ENCODE measurements at places on chromosomes 3 and 15.

GRCh38 chr3:13011573-13012220, 61.5 kb downstream of the IQSEC1 start:
- DNase-seq: no peak

- no peak for DNase-seq
These were observed 287.5 kb downstream of the RBMS3 start for GRCh38 chr3:29568355-29568754.

DNA sequence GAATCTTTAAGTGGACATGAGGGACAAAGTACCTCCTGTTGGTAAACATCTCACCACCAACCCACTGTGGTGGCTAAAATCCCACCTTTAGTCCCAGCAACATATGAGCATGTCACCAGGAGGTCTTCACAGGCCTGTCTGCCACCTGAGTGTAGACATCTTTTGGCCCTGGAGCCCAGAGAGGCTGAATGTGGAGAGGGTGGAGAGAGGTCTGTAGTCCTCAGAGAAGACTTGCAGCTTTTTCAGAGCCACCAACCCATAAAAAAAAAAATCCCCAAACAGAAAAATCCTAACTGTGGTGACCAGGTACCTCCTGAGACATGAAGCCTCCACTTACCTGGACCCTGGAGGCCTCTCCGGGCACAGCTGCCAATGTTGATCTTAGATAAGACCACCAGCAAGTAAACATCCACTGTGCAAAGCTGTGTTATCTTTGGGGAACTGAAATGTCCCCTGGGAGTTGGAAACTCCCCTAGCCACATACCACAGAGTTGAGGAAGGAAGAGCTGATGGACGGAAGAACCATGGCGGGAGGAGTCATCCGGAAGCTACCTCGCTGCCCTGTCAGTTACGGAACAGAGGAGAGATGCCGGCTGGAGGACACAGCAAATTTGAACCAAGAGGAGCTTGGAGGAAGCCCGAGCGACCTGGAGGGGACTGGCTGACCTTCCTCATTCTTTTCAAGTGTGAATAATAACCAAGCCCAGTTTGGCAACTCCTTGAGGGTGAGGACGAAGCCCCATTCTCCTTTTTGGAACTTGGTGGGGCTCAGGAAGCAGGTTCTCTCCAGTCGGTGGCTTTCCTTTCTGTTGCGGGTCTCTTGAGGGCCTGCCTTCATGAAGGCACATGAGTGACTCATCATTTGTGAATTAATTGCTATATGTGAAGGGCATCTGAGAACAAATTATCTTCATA, at the start of gene GHRL:
Gene GHRL (minus strand): TSS at position 443 of the 915 bp plus-strand sequence. CDS start 2,767 bp downstream, outside the sequence.
- DNase-seq: no peak

GRCh38 chr3:110905121-110905520, 166.5 kb upstream of the NECTIN3 start:
- DNase-seq: no peak

DNA sequence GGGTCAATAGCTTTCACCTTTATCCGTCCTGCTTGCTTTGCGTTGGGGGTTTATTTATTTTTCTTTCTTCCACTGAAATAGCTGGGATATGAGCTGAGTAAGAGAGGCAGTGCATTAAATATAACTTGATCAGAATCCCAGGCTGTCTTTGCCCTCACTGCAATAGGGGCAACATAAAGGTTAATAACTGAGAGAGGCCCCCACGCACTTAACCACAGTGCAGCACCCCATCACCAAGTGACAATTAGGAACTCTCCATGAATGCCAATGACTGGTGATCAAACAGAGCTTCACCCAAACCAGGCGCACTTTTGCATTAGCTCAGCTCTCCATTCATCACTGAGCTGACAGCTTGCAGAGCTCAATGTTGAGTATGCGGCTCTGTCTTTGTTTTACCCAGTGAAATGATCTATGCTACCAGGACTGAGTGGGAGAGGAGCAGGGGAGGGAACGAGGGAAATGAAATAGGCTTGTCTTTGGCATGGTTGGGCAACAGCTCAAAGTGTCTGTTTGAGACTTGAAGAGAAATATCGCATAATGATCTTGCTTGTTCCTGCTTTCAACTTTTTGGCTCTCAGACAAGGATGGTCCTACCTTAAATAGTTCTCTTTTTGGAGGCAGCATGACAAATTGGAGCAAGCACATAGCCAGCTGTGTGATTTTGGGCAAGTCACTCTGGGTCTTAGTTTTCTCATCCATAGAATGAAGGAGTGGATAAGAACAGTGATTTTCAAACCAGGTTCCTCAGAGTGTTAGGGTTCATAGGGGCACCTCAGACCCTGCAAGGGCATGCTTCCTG, 14.5 kb upstream of the GLCE start:
- no peak for DNase-seq

GRCh38 chr3:18062657-18063025, 320.2 kb upstream of the TBC1D5 start:
- DNase-seq: no peak

DNA sequence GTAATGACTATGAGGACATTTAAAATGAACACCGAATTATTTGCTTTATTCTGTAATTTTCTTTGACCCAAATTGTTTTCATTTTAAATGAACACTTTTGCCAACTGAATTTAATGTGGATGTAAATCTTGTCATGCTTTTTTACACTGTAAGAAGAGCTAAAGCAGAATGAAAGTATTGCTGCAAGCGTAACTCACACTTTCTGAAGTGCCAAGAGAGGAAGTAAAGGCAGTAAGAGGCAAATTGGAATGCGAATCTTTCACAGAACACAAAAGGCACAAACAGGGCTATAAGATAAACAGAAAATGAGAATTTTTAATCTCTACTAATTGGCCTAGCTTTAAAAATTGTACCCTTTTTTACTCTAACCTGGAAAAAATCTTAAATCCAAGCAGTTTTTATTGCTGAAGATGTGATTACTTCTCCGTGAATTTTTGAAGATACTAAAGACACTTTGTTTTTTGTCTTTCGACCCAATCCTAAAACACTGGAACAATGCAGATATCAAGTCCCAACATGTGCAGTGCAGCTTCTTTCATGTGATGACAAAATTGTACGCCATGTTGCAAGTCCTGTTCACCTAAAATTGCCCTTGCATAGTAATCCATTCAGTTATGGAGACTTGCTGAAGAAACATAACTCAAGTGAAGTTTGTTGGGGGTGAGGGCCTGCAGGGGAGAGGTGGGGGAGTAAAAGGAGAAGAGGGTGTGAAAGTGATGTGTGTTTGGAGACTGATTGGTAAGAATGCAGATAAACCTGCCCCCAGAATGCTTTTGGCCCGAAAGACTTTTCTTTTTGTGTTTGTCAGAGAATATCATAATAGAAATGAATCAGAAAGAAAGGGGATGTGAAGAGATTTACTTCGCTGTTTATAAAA, 1.4 kb downstream of the ARID3B start:
- DNase-seq: no peak

DNA sequence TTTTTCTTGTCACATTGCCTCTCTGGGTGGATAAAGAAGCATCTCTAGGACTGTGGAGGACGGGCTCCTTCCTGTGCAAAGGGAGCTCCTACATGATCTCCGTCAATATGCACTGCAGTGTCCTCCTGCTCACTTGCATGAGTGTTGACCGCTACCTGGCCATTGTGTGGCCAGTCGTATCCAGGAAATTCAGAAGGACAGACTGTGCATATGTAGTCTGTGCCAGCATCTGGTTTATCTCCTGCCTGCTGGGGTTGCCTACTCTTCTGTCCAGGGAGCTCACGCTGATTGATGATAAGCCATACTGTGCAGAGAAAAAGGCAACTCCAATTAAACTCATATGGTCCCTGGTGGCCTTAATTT, 478 bp downstream of the GPR15 start:
- DNase-seq: no peak

GRCh38 chr15:63385911-63386531, 4.4 kb upstream of the CA12 start:
- no peak for DNase-seq

GRCh38 chr3:170383567-170383966, 26.1 kb downstream of the SKIL start:
- no peak for DNase-seq

GRCh38 chr3:117059067-117059955, 349.7 kb downstream of the TUSC7 start:
- DNase-seq: peak; percentile 20

GRCh38 chr3:11724615-11725339, 81.1 kb upstream of the VGLL4 start:
- DNase-seq: no peak

DNA sequence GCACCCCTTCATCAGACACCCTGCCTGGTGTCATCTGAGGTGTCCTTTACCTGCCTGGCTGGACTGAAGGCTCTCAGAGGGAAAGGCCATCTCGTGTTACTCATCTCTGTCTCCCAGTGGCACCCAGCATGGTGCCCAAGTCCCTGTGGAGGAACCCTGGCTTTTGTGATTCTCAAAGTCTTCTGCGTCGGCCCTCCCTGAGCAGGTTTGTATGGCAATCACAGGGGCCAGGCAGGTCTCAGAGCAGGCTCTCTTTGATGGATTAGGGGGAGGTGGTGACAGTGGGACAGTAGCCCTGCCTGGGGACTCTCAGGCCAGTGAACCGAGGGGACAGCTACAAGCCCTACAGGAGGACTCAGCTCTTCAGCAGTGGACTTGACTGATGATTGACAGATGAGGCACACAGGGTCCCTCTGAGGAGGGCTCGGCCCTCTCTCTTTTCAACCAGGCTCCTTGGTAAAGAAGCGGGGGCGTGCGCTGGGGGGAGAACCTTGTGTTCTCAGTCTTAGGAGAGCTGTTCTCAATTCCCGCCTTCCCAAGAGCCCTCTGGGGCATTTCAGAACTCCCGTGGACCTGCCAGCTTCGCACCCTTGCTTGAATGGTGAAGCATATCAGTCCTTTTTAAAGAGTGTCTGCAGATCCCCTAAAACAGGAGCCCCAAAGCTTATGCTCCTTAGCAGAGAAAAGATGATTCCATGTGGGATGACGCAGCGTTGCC, 108.3 kb downstream of the VGLL4 start:
- DNase-seq: no peak

DNA sequence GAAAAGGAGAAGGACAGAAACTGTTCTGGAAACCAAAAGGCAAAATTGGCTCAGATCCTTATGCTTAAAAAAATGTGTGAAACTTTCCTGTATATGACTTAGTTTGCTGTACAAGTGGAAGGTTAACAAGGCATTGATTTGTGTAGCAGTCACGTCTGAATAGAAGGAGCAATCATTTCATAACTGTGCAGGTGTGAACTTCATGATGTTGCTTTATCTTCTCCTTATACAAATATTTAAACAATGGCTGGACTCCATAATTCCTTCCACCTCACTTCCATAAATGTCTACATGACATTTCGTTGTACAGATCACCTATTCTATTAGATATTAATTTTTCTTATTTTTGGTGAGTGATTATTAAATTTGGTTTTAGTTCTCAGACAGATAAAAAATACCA, 382.7 kb upstream of the NPAP1 start:
- DNase-seq: no peak

DNA sequence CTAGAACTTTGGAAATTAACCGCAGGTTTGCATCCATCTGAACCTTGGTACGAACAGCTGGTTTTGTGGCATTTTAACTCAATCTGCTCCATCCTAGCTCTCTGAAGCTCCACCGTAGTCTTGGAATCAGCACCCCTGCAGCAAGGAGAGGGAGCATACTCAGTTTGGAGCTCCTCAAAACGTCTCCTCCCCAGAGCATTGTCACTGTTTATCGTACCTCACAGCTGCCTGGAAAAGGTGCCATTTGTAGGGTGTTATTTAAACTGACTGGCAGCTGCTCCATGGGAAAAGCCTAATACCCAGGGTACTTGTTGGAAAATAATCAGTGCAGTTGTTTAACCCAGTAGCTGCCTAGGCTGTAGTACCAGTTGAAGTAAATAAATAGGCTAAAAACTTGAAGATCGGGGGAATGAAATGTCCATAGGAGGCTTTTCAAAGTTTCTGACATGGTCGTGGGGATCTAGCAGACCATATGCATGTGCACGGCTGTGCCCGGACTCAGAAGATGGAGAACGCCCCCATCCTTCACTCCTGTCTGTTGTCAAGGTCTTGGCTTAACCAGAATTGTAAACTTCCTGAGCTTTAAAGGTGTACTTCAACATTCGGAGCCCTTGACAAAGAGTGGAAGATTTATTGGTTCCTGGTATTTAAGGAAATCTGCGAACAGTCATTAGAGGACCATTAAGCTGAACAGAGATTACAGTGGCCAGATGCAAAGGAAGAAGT, 43.9 kb downstream of the GHSR start:
- no peak for DNase-seq

- peak; percentile 19 for DNase-seq
These were observed 81.9 kb upstream of the PLXND1 start for GRCh38 chr3:129688271-129688895.

DNA sequence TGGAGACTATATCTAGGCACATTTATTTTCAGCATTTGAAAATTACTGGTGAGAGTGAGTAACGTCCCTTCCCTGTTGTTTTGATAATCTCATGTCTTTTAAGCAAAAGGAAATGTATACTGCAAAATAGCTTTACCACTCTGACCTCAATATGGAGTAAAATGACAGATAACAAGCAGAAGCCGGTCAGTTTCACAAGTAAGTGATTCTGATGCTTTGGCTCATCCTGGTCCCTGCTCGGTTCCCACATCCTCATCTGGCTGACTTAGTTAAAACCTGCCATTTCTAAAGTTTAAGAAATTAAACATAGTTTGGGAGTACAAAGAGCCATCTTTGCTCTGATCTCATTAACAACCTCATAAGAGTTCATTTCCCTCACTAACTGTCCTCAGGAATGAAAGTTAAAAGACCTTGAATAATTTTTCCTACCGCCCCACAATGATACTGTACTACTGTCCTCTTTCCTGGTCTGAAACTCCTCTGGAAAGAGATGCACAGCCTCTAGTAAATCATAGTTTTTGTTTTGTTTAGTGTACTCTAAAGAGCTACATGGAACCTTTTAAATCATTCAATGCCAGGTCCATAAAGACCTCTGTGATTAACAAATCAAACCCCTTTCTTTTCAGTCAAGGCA, 72.3 kb upstream of the ICE2 start:
- no peak for DNase-seq

- no peak for DNase-seq
These were observed 40.9 kb upstream of the CLSTN2 start for GRCh38 chr3:139893963-139894642.

- DNase-seq: no peak
These were observed 33.6 kb downstream of the MYO5A start for GRCh38 chr15:52495125-52495524.

GRCh38 chr15:84082739-84083138, 152.8 kb upstream of the GOLGA6L4 start:
- DNase-seq: no peak

DNA sequence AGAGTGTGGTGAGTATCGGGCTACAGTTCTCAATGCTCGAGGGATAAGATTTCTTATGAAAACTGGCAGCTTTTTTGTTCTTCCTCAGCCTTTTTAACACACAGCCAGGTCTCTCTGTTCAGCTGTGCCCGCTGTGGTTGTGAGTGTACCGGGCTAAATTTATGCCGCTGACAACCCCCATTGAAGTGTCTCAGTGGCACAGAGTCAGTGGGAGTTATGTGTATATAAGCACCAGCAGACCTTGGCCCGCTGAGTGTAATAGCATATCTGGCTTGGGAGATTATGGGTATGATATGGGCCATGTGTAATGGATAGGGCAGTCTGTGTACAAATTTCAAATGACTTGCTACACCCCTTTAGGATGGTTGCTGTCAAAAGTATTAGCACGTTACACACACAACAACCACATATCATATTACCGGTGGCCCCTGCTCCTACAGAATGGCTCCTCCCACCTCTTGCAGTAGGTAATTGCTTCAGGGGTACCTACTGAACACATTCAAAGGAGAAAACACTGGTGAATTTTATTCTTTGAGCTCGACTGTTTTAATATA, 26.9 kb upstream of the NR2F2 start:
- DNase-seq: no peak

- DNase-seq: no peak
These were observed 235.7 kb downstream of the SATB1 start for GRCh38 chr3:18189282-18190050.

- DNase-seq: no peak
These were observed 82.7 kb downstream of the MYO5A start for GRCh38 chr15:52445954-52446353.

- no peak for DNase-seq
These were observed 119.9 kb downstream of the P3H2 start for GRCh38 chr3:190000861-190001196.
